NCI-H774 (cell line): ENCODE measurements at places on chromosomes 11 and 22.
A peak's percentile ranks its signal among the peaks of the same experiment; 100 is the strongest.

DNA sequence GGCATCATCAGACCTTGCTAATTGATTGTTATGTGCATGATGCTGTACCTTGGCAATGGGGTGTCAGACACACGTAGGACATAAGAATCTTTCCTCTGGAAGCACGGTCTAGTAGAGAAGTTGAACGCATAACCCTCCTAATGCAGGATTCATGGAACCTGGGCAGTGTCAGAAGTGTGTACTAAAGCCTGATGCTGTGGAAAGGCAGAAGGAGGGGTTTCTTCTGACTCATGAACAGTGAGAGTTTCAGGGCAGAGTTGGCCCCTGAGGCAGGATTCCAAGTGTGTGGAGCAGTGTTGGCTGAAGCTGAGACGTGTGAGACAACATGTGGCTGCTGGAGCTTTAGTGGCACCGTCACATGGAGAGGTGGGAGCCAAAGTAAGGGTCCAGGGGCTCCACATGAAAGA is 3.5 kb downstream of the PANX1 start:
- DNase-seq: no peak

- no peak for DNase-seq
Measured at GRCh38 chr11:16840951-16841350, 102.5 kb downstream of the C11orf58 start.

DNA sequence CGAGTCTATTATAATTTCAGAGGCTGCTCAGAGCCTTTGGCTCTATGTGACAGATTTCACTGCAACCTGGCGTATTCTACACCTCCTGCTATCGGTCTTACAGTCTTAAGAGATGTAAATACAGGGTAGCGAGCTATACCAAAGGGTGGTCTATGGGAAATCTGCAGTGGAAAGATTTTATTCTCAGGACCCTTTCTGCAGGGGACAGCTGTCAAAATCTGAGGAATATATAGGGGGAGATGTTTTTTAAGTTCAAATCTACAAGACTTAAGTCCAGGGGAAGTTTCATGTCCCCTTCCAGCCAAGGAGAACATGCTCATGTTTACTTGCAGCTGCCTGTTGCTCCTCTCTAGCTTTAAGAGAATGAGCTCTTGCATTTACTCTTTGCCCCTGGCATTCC is 62.7 kb downstream of the MICAL2 start:
- no peak for DNase-seq

DNA sequence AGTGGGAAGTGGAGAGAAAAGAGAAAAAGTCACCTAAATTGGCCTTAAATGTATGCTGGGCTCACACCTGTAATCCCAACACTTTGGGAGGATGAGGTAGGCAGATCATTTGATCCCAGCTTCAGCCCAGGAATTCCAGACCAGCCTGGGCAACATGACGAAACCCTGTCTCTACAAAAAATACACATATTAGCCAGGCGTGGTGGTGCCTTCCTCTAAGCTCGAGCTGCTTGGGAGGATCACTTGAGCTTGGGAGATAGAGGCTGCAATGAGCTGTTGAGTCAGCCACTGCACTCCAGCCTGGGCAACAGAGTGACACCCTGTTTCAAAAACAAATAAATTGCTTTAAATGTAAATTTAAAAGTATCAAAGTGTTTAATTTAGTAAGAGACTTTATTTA is 3.9 kb downstream of the CBL start:
- no peak for DNase-seq

DNA sequence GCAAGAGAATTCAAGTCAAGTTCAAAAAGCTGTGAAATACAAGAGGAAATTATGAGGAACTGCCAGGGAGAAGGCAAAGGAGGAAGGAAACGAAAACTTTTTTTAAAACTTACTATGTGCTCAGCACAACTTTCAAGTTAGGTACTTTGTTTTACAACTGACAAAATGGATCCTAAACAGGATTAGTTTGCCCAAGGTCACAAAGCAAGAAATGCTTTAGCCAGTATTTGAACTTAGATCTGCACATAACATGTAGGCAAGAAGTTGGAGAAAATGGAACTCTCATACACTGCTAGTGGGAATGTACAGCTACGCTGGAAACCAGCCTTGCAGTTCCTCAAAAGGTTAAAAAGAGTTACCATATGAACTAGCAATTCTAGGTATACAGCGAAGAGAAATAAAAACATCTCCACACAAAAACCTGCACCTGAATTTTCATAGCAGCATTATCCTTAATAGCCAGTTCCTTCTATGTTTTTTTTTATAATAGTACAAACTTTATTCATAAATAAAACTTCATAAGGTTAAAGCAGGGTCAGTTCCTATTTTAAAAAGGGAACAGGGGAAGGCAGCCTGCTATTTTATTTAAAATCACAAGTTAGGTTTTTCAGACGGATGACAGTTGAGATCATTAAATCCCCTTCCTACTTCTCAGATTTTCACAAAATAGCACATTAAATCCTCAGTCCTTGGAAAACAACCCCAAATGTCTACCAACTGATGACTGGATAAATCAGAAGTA is 19.2 kb downstream of the DDX6 start:
- DNase-seq: no peak

- DNase-seq: peak; percentile 53
Measured at GRCh38 chr11:72223615-72224563, 678 bp upstream of the INPPL1 start.
